ENCODE measurements at places on chromosomes 1 and 21.

DNA sequence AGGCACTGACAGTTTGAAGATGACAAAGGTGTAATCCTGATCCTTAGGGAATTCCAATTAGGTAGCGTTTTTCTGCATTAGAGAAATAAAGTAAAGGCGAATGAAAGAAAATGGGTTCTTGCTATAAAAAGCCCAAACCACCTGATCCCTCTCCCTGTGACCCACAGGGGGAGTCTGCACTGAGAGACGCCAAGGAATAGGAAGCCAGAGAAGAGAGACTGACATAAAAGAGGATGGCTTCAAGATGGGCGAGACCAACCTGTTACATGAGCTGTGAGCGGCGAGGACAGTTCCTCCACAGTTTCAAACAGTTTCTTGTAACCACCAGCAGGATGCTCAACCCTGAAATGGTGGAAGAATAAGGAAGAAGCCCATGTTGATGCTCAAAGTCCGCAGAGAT lies 1.4 kb downstream of the RPE65 start:
- DNase-seq = no peak

DNA sequence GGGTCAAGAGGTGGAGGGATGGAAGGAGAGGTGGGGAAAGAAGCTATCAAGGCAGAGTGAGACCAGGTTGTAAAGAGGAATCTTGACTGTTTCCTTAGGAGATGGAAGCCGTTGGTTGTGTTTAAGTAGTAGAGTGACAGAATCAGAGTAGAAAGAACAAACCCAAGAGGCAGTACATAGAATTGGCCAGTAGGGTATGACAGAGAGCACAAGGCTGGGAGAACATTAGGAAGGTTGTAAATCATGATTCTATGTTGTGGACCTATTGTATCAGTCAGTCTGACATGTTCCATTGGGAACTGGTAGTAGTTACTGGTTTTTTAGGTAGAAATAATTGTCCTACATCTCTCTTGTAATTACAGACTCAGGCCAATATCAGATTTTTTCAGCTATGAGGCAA lies 486.9 kb upstream of the USP24 start:
- no peak for DNase-seq

GRCh38 chr1:232949636-232950196 lies 695 bp upstream of the NTPCR start:
- no peak for DNase-seq

DNA sequence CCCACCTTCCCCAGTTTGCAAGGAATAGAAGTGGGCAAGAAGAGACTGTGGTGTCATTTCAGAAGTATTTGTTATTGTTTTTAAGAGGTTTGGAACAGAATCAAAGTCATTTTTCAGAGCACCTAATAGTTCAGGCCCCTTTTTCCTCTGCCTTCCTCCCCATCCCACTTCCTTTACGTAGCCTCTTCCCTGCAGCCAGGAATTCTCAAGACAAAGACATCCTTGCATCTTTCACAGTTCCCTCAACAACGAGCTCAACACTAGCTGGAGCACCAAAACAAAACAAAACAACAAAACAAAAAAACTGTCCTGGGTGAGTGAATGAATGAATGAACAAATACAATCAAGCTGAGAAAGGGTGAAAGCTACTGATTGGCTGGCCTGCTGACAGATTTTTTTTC lies 7.0 kb downstream of the PALMD start:
- DNase-seq = no peak

DNA sequence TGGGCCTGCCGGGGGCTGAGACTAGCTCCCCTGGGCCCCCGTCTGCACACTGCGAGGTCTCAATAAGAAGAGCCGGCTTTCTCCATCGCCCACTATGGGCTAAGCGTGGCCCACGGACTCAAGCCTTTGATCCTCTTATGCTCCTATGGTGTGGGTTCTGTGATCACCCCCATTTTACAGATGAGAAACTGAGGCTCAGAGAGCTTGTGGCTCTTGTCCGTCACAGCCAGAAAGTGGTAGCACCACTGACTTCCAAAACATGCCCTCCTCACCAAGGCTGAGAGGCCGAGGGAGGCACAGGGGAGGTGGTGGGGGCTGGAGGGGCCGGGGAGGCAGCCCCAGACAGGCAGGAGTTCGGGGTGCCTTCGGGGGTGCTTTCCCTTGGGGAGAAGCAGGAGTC lies 39.0 kb upstream of the CASZ1 start:
- DNase-seq = no peak

- DNase-seq = no peak
Measured at GRCh38 chr21:45041351-45041805, 33.0 kb upstream of the ADARB1 start.

- DNase-seq = no peak
Measured at GRCh38 chr1:1343811-1344421, 5.3 kb downstream of the DVL1 start.

GRCh38 chr1:226908913-226909312 lies 31.2 kb upstream of the COQ8A start:
- no peak for DNase-seq

GRCh38 chr1:171622152-171622462 lies at the start of gene MYOCOS:
Gene MYOCOS, plus strand, starts transcription at chr1:171622243. Its CDS starts 1,641 bp downstream, at chr1:171623884.
- DNase-seq = no peak

- DNase-seq = no peak
Measured at GRCh38 chr1:2977886-2978611, 43.2 kb upstream of the ACTRT2 start.

GRCh38 chr1:205593532-205593931 lies 38.3 kb downstream of the ELK4 start:
- DNase-seq = no peak

DNA sequence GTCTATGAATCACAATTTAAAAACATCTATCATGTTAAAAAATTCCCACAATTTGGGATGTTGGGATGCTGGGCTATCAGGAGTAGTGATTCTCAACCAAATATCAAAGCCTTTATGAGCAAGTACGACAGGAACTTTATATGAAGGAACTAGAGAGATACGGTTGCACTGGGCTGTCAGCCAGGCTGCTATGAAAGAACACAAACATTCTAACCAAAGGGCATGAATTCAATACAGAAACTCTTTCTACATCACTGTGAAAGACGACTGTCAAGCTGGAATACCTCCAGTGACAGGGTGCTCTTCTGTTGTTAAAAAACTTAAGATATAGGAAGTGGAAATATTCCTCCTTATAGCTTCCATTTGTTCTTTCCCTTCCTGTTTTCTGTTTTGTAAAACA lies 9.8 kb downstream of the CACNA1E start:
- DNase-seq = no peak

DNA sequence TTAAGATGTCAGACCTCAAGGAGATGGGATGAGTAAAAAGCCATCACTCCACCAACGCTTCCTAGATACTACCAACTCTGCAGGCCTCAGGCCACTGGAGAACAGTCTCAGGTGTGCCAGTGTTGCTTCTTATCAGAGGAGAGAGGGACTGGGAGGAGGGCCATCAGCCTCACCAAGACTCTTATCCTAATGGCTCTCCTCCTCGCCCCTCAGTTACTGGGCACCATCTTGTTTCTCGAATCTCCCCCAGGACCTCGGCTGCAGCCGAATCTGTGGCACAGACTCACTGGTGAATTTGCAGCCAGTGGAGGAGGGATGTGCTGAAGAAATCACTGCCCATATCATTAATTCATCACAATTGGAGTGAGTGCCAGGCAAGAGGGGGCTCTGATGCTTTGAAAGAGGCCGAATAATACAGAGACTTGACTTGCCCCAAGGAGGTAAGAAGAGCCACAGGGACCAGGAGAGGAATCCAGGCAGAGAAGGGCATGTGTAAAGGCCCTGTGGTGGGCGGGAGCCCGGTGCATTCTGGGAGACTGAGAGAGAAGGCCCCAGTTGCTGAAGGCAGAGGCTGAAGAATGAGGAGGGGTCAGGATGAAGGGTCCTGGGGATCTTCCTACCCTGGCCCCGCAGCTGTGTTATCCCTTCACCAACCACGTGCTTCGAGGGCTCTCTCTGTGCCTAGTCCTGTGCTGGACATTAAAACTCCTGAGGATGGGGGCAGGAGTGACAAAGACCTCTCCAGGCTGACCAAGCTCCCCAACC lies 129.8 kb downstream of the PTPRU start:
- no peak for DNase-seq

DNA sequence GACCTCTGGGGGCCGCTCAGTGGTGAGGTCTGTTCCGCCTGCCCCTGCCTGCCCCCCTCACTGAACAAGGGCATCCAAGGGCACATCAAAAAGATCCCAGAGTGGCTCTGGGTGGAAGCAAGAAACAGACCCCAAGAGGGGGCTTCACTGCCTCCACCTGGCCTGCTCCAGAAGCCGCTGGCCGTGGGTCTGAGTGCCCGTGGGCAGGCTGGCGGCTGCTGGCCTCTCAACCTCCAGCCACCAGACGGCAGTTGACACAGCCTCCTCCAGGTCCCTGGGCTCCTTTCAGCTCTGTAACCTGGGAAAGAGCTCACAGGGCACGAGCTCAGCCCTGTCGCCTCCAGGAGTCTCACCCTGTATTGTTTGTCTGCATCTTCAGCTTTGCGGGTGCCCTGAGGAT lies 56.3 kb downstream of the SLX9 start:
- DNase-seq = no peak

All from NCI-H1417 treated with DMSO at 0.1 percent for 48 hours (cell line).